ENCODE measurements at places on chromosomes 16 and 17.

DNA sequence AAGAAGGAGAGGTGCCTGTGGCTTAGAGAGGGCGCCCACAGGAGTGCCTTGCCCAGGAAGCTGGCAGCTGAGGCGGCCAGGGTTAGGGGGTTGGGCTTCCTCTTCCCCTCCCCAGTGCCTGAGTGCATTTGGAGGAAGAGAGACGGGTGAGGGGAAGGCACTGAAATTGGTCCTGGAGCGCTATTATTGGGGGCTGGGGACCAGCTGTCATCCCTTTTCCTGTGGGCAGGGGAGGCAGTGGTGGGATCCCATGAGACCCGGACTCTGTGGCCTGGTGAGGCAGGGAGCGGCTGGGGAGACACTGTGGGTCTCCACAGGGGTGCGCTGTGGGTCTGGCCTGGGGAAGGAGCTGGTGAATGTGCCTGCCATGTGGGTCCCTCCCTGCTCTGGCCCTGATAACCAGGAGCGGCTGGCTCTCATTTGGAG lies 259.7 kb downstream of the SEC14L1 start:
- peak; percentile 62 for DNase-seq
- no peak overlapping the region for H3K4me3 ChIP-seq
- H3K27ac ChIP-seq: peak overlapping the region; percentile 23
- H3K36me3 ChIP-seq: no peaks in the 10 kb centered on the region

DNA sequence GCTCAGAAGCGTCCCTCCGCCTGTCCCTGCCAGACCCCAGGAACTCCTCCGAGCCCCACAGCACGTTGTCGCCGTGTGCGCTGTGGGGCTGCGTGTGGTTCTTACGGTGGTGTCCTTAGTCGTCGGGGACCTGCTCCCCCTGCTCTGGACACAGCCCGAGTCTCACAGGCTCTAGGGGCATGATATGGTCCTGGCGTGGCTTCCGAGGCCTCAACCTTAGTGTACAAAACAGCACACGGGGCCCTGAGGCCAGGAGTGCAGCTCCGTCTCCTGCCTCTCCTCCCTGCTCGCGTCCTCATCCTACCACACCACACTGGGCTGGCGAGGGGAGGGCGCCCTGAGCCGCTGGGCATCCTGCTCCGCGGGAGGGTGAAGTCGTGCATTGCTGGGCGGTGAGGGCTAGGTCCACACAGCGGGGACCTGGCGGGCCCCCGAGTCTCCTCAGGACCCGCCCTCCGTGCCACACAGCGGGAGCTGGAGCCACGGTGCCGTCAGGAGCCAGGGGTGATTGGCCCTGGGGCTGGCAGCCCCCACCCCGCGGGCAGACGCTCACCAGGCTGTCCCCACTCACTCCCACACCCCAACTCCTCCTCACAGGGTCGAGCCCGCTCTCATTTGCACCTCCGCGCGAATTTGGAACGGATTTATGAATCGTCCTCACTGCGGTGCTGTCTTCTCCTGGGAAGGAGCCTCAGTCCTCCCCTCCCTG lies 1.2 kb upstream of the MAFG start:
- peaks cover 37% of the 10 kb centered on the region for H3K27me3 ChIP-seq
- no peaks in the 10 kb centered on the region for H3K36me3 ChIP-seq
- no peak overlapping the region for H3K27ac ChIP-seq
- peak overlapping the region; percentile 55 for H3K4me3 ChIP-seq
- peaks cover 41% of the 10 kb centered on the region for H3K4me1 ChIP-seq
- no peak for DNase-seq

DNA sequence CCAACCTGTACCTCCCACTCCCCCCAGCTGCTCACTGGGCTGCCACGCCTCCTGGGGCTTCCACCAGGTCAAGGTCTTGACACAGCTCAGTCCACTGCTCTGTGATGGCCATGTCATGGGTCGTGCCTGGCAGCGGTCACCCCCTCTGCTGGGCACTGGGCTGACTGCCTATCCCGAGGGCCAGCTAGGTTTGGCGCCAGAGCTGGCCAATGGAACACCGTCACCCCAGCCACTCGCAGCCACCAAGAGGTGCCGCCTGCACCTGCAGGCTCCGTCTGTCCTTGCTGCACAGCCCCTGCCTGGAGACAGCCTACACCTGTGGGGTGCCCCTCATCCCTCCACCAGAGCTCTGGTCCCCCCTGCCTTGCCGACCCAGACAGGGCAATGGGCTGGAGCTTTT lies 4.5 kb upstream of the RAB40C start:
- no peak for DNase-seq
- no peak overlapping the region for H3K4me3 ChIP-seq
- H3K4me1 ChIP-seq: peaks cover 23% of the 10 kb centered on the region
- no peaks in the 10 kb centered on the region for H3K36me3 ChIP-seq

DNA sequence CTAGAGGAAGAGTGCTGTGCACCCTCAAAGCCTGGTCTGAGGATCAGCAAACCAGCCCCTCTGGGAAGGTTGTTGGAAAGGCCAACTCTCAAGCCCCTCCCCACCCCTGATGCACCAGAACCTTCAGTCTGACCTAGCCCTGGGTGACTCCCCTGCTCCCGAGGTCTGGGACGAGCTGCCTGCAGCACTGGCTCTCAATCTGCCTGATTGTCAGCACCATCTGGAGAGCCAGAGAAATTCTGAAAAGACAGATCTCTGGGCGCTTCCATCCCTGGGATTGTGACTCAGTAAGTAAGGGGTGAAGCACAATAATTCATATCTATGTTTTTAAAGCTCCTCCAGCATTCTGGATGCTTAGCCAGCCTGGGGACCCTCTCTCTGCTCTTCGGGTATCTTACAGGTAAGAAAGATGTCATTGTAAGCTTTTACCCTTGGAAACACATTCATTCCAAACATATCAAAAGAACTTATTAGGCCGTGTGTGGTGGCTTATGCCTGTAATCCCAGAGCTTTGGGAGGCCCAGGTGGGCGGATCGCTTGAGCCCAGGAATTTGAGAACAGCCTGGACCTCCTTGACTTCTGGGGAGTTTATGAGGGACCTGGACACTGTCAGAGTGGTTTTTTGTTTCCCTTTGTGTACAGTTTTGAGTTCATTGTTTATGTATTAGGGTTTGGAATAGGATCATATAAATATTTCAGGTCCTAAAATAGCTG lies 147.5 kb downstream of the KCNJ12 start:
- H3K27me3 ChIP-seq: no peaks in the 10 kb centered on the region
- H3K4me3 ChIP-seq: no peak overlapping the region
- DNase-seq: no peak
- H3K36me3 ChIP-seq: no peaks in the 10 kb centered on the region
- peaks cover 7% of the 10 kb centered on the region for H3K4me1 ChIP-seq
- H3K27ac ChIP-seq: no peak overlapping the region

DNA sequence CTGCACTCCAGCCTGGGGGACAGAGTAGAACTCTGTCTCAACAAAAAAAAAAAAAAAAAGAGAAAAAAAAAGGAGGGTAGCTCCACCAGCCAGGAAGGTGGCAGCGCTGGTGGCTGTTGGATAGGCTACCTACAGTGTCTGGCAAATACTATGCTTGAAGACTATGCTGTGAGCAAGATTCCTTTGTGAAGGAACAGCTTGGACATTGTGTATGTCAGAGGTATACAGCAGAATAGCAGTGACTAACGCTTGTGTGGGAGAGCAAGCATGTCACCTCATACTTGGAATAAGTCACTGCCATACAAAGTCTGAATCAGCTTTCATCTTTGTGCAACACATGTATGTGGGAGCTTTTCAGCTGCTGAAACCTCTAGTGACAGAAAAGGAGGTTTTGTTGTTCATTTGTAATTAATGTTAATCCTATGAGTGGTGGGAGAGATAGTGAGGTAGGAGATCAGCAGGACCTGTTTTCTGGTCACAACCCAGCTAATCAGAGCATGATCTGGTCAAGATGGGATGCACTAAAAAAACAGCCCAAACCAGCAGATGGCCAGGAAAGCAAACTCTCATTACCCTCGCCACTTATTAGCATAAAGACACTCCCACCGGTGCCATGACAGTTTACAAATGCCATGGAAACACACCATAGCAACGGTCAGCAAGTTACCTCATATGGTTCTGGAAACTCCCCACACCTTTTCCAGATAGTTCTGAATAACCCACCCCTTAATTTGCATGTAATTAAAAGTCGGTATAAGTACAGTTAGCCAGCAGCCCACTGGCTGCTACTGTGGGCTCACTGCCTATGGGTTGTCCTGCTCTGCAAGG lies 6.8 kb upstream of the ITGAD start:
- H3K27me3 ChIP-seq: no peaks in the 10 kb centered on the region
- H3K4me3 ChIP-seq: no peak overlapping the region
- DNase-seq: no peak
- H3K36me3 ChIP-seq: no peaks in the 10 kb centered on the region
- H3K27ac ChIP-seq: no peak overlapping the region
- no peaks in the 10 kb centered on the region for H3K4me1 ChIP-seq

- no peaks in the 10 kb centered on the region for H3K36me3 ChIP-seq
- H3K4me1 ChIP-seq: no peaks in the 10 kb centered on the region
- no peak overlapping the region for H3K27ac ChIP-seq
- no peak overlapping the region for H3K4me3 ChIP-seq
Measured at GRCh38 chr17:76623271-76624146, 20.0 kb downstream of the ST6GALNAC1 start.

- H3K4me3 ChIP-seq: no peak overlapping the region
- no peaks in the 10 kb centered on the region for H3K4me1 ChIP-seq
- no peak for DNase-seq
- H3K27ac ChIP-seq: no peak overlapping the region
Measured at GRCh38 chr17:791829-792228, 9.7 kb downstream of the MRM3 start.
